ENCODE measurements at places on chromosomes 11 and 22.
A peak's percentile ranks its signal among the peaks of the same experiment; 100 is the strongest.

GRCh38 chr22:32576553-32577253 is 102.1 kb downstream of the FBXO7 start:
- peak; percentile 31 for DNase-seq

DNA sequence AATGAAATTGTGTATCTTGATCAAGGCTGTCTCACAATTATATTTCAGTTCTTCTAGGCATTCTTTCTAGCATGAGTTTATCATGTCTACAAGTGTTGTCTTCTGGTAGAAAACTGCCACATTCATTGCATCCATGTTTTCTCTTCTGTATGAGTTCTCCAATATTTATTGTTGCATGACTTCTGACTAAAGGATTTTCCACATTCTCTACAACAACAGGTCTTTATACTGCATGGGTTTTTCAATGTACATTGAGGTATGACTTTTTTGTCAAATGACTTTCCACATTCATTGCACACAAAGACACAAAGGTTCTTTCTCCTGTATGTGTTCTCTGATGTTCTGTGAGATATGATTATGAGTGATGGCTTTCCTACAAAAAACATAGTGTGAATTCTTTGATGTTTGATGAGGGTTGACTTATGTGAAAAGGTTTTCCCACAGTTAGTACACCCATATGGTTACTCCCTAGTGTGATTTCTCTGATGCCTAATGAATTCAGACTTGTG is 890.6 kb upstream of the CNTN5 start:
- DNase-seq = no peak

- DNase-seq = no peak
Observed at GRCh38 chr22:29520851-29521250, 32.7 kb downstream of the THOC5 start.

GRCh38 chr11:64157631-64158394 is 8.1 kb downstream of the MACROD1 start:
- no peak for DNase-seq

GRCh38 chr11:124954590-124954955 is 571 bp downstream of the CCDC15 start:
- DNase-seq = no peak

DNA sequence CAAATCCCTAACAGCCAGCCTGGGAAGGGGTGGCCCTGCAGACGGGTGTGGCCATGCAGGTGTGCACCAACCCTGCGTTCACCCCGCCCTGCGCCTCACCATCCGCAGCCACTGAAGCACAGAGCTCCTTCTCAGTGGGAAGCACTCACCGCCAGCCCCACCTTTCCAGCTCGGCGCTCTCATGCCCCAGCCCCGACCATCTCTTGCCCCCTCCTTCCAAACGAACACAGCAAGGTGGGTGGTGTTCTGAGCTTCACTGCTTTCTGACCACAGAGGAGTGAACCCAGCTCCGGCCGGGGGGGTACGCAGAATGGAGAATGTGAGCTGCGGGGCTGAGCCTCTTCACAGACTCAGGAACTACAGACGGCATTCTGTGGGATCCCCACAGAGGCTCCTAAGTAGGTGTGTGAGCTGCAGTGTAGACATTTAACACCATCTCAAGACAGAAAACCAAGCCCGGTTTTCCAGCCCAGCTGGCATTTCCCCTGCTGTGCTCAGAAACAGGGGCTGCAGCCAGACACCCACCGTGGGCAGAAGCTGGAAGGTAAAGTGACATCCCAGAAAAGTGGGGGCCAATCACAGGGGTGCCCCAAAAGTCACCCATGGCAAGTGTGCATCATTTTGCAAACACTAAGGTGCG is 88.4 kb upstream of the RTL6 start:
- peak; percentile 53 for DNase-seq

GRCh38 chr11:83355391-83355790 is 69.2 kb upstream of the CCDC90B start:
- DNase-seq = no peak

DNA sequence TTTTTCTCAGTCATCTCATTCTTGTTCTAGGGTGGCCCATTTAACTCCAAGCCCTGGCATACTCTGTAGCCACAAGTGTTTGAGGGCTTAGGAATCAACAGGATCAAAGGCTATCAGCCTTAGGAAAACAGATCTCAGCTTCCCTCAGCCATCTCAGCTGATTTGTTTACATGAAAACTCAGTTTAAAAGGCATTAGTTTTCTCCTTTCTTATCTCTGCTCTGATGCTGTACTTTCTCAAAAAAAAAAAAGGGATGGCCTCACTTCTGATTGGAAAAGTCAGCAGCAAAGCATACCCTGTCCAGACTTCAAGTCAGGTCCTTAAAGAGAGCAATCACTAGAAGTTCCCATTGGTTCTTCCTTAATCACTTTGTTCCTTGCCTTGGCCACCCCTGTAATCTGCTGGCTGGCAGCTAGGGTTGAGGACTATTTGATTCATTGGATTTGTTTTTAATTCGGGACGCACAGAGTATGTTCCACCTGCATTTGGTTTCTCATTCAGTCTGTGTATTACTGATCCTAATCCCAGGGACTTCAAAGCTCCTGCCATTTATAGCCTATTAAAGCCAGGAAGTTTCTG is 102.8 kb downstream of the EXT2 start:
- DNase-seq = no peak

- DNase-seq = no peak
Observed at GRCh38 chr11:110435780-110436717, 6.3 kb downstream of the FDX1 start.
